ENCODE measurements at places on chromosomes 6 and 20.
A peak's percentile ranks its signal among the peaks of the same experiment; 100 is the strongest.

DNA sequence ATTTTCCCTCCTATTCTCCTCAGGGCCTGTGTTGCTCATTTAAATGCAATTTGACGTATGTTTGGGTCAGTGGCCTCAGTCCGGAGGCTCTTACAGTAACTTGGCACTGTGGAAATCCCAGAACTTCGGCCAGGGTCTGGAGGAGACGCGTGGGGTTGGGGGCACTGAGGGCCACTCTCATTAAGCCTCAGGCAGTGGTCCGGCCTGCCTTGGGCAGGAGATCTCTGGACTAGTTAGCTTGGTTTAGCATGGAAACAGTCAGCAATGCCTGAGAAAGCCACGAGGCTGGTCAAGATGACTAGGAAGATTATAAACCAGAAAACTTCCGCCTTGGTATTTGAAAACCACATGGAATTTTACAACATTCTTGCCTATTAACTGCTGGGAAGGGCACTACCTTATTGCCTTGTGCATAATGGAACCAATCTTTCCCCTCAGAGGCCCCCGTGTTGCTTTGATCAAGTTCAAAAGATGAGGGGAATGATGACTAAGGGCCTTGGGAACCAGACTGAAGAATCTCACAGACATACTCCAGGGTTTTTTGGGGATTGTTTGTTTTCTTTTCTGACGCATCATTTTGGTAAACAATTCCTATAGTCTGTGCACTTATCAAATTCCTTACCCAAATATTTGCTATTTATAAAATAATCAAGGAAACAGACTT, 206.0 kb upstream of the PREP start:
- peak; percentile 87 for DNase-seq

DNA sequence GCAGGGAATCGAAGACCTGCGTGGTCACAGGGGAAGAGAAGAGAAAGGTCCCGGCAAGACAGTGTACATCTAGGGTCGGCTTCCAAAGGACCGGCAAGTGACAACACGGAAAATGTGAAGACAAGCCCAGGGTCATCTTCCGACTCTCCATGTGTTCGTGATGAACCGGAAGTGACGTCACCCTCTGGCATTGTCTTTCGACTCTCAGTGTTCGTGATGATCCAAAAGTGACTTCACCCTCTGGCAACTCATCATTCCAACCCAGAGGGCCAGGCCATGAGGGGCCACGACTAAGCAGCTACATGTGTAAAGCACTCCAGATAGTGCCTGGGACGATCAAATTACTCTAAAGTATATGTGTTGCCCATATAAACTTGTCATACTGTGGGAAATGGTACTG, 290.8 kb downstream of the THBS2 start:
- peak; percentile 4 for DNase-seq

DNA sequence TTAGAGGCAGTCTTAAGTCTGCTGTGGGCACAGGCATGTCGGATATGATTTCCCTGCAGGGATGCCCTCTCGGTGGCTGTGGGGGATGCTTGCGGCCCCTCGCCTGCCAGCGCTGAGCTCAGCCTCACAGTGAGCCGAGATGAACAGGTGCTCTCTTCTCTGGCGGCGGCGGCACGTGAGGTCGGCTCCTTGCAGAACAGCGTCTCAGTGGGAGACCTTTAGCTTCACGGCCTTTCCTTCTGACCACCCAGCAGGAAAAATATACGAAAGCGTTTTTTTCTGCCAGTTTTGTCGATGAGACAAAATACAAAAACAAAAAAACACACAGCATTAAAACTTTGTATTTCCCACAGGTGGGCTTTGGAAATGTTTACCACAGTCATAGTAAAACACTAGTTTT, 23.6 kb downstream of the FOXA2 start:
- DNase-seq, result no peak

GRCh38 chr6:116444092-116444491, 17.1 kb upstream of the CALHM6 start:
- DNase-seq, result peak; percentile 24

GRCh38 chr6:45706319-45706718, 309.3 kb downstream of the CLIC5 start:
- DNase-seq, result no peak

GRCh38 chr6:52352239-52353018, 9.5 kb upstream of the PAQR8 start:
- peak; percentile 97 for DNase-seq

- DNase-seq, result no peak
Measured at GRCh38 chr20:39674842-39675241, 712.7 kb downstream of the DHX35 start.

- DNase-seq, result no peak
Measured at GRCh38 chr20:14948416-14948815, 611.0 kb upstream of the FLRT3 start.

DNA sequence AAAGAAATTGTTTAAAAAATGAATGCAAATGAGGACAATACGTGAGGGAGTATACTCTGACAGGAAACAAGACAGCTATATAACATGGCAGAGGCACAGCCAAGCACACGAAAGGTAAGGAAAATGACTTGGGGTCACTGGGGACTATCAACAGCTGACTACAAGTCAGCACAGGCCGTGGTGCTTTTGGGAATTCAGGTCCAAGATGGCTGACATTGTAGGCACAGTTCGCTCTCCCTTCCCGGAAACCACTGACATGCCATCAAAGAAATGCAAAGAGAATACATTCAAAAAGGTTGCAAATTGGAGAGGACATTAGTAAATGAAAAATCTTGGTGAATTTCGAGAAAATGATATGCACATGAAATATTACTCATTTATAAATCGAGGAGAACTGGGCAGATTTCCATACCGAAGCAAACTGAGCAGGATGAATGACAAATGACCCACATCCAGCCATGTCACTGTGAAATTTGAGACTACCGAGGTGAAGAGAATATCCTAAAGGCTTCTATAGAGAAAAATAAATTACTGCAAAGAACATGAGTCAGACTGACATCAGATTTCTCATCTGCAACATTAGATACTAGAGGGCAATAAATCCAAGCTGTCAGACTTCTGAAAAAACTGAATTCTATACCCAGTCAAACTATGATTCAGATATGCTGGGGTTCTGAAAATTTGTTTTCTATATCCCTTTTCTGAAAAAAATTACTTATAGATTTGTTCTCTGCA, 391.1 kb downstream of the BTBD9 start:
- DNase-seq, result peak; percentile 26

DNA sequence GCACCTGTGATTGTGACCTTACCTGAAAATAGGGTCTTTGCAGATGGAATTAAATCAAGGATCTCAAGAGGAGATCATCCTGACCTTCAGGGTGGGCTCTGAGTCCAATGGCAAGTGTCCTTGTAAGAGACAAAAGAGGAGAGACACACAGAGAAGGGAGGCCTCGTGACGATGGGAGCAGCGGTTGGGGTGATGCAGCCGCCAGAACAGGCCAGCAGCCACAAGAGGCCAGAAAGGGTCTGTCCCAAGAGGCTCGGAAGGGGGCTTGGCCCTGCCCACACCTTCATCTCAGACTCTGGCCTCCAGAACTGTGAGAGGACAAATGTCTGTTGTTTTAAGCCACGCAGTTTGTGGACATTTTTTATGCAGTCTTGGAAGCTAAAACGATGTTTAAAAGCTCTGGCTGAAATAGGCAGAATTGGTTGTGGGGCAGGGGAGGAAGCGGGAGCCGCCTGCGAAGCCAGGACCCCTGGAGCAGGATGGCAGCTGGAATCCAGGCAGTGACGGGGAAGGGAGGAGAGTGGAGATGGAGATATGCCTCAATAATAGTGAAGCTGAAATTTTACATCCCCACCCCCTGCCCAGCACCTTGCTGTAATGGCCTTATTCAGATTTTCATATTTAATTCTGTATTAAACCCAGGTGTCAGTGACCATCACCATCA, 216.4 kb downstream of the ANKRD60 start:
- DNase-seq, result no peak
